Stimulated activated CD4-positive, alpha-beta T cell treated with anti-CD3 and anti-CD28 coated beads, TNF-alpha, amount 100 ng/mL, for 24 hours (primary cell): ENCODE measurements at places on chromosomes 5 and 9.

- DNase-seq: no peak
Observed at GRCh38 chr5:108581026-108581425, 166.7 kb upstream of the FER start.

- DNase-seq: no peak
Observed at GRCh38 chr9:28051559-28052503, 478.6 kb upstream of the C9orf72 start.

DNA sequence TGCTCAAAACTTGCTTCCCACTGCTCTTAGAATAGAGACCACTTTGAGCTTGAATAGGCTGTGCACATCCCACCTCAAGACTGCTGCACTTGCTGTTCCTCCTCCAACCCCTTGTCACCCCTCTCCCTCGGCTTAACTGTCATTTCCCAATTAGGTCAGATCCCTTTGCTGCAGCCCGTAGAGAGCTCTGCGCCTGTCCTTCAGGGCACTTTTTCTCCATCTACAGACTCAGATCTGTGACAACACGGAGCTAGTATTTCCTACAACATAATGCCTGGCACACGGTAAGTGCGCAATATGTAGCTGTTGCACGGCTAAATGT is 485 bp upstream of the HABP4 start:
- no peak for DNase-seq

- DNase-seq: no peak
Observed at GRCh38 chr5:62794456-62794855, 215.8 kb downstream of the LRRC70 start.

DNA sequence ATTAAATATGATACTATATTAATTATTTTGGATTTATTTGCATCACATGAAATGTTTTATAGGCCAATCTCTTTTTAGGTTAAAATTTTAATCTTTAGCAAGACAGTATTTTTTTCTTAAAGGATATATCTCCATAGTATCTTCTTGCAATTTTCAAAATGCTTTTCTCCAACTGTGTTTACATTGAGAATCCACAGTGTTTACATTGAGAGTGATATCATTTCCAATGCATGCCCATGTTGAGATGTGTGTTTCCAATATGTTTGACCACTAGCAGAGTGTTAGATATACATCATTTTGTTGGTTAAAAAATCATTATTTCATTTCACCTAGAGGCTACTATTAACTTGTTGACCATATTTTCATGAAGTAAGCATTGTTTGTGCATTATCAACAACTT is 17.3 kb downstream of the VCAN start:
- DNase-seq: no peak

- no peak for DNase-seq
Observed at GRCh38 chr9:26247861-26248260, 569.6 kb upstream of the TUSC1 start.

GRCh38 chr9:133794016-133794760 is 56.0 kb upstream of the SARDH start:
- DNase-seq: no peak

DNA sequence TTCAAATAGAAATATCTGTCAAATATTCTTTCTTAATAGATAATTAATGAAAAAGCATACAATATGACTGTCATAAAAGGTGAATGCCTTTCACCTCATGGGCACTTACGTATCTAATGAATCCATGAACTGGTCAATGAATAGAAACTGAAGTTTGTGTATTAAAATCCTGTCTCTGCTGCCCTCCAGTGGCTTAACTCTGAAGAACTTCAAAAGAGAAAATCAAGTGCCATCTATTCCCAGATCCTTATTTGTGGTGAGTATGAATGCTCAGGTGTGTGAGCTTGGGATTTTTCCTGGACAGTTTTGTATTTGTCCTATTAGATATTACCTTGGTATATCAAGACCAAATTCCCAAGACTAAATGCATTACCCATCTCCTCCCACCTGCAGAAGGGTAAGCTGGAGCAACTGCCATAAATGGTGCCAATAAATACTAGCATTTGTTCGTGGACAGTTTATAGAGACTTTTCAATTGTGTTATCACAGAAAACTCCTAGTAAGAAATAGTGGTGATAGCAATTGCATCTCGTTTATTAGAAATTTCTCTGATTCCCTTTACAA is 44.0 kb upstream of the SVEP1 start:
- DNase-seq: peak; percentile 2

- no peak for DNase-seq
Observed at GRCh38 chr5:41817625-41818301, 52.5 kb downstream of the OXCT1 start.

- DNase-seq: peak; percentile 12
Observed at GRCh38 chr5:137696481-137696880, 39.4 kb downstream of the KLHL3 start.

GRCh38 chr9:81848472-81848871 is 79.8 kb upstream of the SPATA31D4 start:
- DNase-seq: no peak

DNA sequence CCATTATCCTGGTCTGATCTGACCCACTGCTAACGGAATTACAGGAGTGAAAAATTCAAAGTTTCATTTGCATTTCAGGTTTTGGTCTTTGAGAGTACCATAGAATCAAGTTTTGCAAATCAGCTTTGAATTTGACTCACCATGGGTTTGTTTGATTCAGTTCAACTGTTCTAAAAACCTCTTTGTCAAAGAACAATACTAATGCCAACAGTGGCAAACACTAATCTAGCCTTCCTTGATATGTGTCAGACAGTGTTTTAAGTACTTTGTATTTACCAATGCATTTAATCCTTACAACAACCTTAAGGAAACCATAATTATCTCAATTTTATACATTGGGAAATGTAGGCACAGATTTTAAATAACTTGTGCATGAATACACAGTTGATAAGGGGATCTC is 10.1 kb upstream of the FSD1L start:
- DNase-seq: no peak

GRCh38 chr5:64050296-64050695 is 88.1 kb upstream of the HTR1A start:
- no peak for DNase-seq

GRCh38 chr9:112380825-112381221 is 915 bp downstream of the HSDL2 start:
- DNase-seq: no peak

- DNase-seq: no peak
Observed at GRCh38 chr9:135215571-135216161, 128.2 kb downstream of the OLFM1 start.

DNA sequence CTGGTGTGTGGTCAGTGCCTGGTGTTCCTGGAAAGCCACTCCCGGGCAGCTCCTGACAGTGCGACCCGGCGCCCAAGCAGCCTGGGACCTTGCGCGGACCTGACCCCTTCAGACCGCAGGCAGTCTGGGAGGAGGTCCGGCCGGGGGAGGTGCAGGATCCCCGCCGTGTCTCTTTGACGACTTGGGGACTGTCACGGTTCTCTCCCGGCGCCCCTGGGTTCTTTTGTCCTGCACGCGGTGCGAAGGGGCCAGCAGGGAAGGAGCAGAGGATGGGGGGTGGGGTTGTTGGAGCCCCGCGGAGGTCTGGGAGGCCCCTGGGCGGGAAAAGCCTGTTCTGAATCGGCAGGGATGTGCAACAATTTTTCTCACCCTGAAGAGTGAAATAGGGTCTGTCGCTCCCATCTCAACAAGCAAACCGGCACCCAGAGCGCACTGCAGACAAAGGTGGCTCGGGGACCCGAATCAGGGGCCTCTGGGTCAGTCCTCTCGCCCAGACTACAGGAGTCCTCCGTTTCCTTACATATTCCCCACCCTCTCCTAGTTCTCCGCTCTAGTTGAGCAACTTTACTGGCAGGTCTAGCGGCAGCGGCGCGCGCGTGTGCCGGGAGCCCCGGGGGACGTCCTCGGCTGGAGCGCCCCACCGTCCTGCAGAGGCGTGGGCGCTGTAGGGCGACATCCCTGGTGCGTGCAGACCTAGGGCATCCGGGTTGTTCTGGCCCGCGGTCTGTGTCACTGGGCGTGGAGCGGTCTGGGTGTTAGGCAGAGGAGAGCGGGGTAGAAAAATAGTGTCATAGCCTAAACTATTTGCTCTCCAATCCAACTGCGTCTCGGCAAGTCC is 1.2 kb downstream of the VCAN start:
- no peak for DNase-seq

DNA sequence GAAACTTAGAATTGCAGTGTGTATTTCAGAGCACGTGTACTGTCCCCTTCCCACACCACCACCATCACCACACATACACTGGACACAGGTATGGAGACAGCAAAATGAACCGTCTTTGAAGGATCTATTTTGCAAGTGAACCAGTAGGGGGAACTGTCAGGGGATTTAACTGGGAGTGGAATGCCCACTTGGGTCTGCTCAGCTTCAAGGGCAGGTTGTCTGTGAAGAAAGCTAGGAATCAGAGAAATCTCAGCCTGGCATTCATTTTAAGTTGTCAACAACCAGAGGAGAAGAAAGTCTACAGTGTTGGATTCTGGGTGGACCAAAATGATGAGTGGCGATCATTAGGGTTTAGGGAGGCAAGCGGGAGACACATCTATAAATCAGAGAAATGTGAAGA is 147.0 kb downstream of the DCP2 start:
- no peak for DNase-seq

GRCh38 chr5:53974021-53974420 is 336.4 kb downstream of the ARL15 start:
- no peak for DNase-seq

DNA sequence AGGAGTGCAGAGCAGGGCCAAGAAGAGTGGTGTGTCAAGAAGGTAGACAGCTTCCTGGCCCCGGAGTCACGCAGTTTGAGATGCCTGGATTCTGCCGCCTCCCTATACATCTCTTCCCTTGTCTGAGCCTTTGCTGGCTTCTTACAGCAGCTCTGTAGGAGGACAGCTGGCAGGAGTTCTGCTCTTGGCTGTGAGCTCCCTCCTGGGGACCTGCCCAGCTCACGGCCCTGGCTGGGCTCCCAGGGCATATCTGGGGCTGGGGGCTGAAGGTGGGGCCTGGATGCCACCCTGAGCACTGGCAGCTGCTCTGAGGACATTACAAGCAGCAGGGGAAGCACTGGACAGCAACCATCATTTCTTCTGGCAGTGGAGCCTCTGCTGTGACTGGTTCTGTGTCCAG is 786 bp upstream of the TSSK1B start:
- DNase-seq: no peak

DNA sequence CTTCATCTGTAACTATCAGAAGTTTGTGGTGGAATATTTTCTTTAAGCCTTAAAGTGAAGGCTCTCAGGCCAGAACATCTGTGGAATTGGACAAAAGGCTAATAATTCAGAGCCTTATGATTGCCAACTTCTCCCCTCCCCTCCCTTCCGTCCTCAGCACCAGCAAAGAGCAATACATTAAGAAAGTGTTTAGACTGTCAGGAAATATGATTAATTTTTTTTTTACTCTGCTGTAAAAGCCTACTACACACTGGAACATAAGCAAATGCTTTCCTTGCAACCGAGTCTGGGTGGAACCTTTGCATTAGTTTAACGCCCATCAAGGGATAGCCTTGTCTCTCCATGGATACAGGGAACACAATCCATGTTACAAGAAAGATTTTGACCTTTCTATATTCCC is 110.3 kb upstream of the TARS1 start:
- no peak for DNase-seq

- DNase-seq: no peak
Observed at GRCh38 chr5:149221326-149221725, 50.3 kb upstream of the AFAP1L1 start.

- no peak for DNase-seq
Observed at GRCh38 chr5:150270541-150271295, 18.9 kb downstream of the CAMK2A start.

- DNase-seq: no peak
Observed at GRCh38 chr9:75467142-75467541, 378.8 kb downstream of the OSTF1 start.

DNA sequence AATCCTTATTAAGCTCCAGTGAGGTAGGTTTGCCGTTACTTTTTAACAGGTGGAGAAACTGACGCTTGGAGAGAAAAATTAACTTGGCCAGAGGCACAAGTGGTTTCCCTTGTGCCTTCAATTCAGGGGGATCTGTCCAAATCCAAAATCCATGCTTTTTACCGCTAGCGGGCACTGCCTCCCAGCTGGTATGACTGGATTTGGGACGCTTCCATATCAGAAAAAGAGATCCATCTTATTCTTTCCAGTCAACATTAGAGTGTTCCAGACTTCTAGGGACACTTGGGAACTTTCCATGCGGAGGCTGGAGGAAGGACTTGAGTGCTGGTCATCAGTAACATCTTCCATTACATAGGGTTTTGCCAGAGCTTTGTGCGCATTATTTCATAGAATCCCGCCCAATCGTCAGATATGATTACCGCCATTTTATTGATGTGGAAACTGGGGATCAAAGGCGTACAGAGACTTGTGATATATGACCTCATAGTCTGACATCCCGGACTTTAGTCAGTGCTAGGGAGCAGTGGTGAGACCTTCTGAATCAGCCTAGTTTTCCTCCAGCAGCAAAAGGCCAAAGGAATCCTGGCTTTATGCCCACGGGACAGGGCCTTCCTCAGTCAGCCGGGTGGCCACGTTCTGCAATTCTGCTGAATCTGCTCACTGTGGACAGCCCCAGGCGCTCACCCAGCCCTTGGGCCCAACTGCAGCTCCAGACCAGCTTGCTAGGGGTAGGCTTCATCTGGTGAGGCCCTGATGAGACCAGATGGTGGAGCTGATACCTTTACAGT is 1.1 kb upstream of the GNPDA1 start:
- DNase-seq: no peak

GRCh38 chr9:77985996-77986395 is 45.6 kb downstream of the GNAQ start:
- no peak for DNase-seq

DNA sequence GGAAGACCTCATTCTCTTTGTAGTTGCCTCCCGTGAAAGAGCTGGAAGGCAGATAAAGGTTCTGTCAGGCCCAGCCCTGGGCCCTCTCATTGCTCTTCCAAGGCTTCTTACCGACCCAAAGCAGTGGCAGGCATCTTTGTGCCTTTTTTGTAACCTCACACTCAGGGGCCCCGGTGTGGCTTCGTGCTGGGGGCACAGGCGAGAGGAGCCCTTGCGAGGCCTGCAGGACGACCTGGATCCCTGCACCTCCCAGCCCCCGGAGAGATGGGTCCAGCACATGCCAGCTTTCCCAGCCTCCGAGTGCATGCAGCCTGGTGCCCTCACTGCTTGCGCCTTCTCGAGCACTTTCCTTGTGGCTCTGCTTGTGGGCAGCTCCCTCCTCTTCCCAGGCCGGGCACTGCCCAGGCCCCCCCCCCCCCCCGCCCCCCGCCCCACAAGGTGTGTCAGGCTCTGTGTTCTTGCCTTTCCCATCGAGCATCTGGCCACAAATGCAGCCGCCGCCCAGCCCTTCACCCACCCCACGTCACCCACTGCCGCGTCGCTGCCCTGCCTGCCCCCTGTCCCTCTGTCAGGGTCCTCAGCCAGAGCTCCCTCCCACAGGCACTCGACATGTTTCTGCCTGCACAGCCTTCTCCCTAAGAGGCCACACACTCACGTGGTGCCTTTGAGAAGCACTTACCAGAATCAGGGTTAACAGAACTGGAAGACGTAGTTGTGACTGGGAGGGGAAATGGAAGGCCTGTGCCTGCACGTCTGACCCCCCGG is 63.7 kb upstream of the CACNA1B start:
- no peak for DNase-seq

GRCh38 chr5:20041326-20042274 is 53.6 kb upstream of the CDH18 start:
- no peak for DNase-seq

GRCh38 chr9:88925481-88925880 is 65.8 kb upstream of the S1PR3 start:
- no peak for DNase-seq
